H7 (cell line): ENCODE measurements at places on chromosomes 1 and 21. TPM values are rescaled to one million over a fixed set of nuclear protein-coding genes. Genes with fewer than 3 reads are reported as not detected.

DNA sequence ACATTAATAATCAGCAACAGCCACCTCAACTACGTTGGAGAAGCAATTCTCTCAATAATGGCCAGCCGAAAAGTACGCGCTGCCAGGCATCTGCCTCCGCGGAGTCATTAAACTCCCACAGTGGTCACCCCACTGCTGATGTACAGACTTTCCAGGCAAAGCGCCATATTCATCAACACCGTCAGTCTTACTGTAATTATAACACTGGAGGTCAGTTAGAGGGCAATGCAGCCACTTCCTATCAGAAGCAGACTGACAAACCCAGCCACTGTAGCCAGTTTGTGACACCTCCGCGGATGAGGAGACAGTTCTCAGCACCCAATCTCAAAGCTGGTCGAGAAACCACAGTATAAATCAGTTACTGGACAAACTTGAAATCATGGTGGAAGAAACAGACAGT, 93.9 kb downstream of the KIF1B start:
- DNase-seq: no peak

DNA sequence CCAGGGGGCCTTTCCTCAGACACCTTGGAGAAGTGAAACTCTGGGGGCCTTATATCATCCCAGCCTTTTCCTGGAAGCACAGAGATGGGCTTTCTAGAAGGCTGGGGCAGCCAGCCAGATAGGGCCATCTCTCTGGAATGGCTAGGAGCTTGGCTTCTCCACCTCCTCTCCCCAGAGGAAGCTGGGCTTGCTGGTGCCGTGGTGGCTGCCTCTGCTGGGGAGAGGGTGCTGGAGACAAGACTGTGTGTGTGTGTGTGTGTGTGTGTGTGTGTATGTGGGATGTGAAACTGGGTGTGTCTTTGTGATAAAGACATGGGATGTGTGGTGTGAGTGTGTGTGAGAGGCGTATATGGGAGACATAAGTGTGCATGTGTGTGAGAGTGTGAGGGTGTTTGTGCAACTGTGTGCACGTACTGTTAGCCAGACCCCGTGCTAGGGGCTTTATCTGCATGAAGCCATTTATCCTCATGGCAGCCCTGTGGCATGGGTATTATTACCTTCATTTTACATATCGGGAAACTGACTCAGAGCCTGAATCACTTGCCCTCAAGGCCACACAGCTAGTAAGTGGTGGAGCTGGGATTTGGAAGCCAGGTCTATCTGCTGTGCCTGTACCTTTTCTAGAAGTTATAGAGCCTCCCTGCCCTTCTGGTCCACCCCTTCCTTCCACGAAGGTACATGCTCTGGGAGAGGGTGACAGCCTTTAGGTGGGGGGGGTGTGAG, 44.2 kb downstream of the PTPRU start:
- no peak for DNase-seq

DNA sequence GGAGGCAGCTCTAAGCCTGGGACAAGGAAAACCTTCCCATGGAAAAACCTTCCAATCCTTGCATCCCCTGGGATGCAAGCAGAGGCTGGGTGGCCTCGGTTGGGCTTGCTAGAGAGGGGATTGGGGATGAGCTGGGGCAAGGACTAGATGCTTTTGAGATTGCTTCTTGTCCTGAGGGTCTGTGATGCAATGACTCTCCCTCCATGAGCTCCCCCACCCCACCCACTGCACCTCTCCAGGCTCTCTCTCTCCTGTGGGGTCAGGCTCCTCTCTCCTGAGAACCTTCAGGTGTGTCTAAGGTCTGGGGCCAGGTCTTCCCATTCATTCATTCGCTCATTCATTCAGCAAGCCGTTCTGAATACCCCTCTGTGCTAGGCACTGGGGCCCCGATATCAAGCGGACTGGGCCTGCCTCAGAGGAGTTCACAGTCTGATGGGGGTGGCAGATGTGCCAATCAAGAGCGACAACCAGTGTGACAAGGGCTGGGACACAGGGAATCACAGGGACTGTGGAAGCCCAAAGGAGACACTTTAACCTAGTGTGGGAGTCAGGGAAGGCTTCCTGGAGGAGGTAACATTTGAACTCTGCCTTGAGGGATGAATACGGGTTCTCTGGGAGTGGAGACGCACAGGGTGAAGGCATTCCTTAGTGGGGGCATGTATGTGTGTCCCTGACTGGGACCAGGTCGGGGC, 6.5 kb downstream of the LDLRAD1 start:
- DNase-seq: no peak

DNA sequence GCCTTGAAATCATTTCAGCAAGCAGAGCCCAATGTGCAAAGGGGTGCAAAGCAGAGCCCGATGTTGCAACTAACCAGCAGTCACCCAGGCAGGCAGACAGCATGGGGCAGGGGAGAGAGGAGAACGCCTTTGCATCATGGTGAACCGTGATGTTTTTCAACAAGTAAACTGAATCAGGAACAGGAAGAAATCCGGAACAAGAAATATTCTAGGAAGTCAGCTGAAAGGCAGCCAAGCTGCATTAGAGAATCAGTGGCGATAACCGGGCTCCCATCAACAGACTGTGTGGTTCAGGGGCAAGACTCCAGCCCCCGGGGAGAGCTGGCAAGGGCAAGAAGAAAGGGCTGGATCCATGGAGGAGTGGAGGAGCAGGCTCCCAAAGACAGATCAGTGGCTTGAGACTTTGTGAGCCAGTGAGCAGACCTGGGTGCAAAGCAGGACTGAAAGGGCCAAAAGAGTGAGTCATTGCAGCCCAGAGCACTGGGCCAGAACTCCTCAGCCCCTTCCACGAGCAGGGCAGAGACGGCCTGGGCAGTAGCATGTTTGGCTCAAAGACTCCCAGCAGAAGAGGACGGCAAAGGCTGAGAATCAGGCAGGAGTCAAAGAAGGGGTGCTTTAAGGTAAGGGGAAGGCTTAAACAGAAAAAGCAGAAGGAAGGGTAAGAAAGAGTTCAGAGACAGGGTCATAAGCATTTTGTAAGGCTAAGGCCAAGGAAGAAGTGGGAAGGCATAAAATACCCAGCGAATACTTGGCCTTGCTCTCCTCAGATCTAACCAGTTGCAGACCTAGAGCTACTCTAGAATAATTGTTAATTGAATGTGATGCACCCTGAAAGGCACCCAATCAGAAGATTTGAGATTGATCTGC, 155.0 kb downstream of the SETD4 start:
- DNase-seq: no peak

DNA sequence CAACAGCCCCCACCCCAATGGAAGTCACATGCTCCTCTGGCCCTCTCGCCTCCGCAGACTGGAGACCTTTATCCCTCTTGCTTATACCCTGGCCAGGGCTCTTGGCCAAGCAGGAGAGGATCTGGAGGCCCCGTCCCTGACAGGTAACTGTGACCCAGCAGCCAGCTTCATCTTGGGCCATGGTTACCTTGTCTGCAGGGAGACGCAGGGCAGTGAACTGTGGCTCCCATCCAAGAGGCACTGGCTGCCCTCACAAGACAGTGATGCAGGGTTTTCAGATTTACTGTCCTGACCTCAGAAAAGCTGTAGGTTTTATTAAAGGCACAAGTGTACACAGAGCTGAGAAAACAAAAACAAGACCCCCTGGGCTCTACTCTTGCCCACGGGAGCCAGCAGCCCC, 96.7 kb upstream of the KLHDC7A start:
- peak; percentile 30 for DNase-seq

- DNase-seq: no peak
Observed at GRCh38 chr1:104182251-104182650, 432.6 kb downstream of the AMY1C start.

NKAIN1 gene
- total RNA-seq: 73.6 and 89.9 TPM in 2 replicates

GRCh38 chr1:155912056-155912536, 947 bp upstream of the RIT1 start:
- DNase-seq: no peak

NFASC gene
- total RNA-seq: 22.4 and 23.6 TPM in 2 replicates

DNA sequence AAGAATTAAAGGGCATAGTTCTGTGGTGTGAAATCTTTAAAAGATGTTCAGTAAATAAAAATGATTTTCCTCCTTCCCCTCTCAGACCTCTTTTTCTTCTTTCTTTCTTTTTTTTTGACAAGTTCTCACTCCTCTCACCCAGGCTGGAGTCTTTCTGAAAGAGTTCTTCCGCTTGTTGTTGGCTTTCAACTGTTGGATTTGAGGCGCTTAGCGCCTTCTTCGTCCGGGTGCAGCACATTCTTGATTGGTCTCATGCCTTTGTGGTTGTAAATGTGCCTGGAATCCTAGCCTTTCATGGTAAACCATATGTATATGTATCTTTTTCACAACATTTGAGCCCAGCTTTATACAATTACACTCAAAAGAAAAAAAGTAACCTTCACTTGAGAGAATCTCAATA, 980 bp upstream of the METTL18 start:
- DNase-seq: peak; percentile 7

GRCh38 chr1:70044832-70045231, 160.5 kb downstream of the LRRC40 start:
- no peak for DNase-seq

- no peak for DNase-seq
Observed at GRCh38 chr1:80341021-80341420, 1334.5 kb upstream of the ADGRL4 start.

MRPL24 gene
- 92.1 and 105 TPM in 2 replicates for total RNA-seq

GRCh38 chr1:31705080-31705866, 1.5 kb upstream of the COL16A1 start:
- DNase-seq: peak; percentile 93

PGLYRP4 gene
- total RNA-seq: not detected in 2 replicates

ANGPTL3 gene
- total RNA-seq: 0.04 TPM in 1 of 2 replicates, not detected in the other

GRCh38 chr1:160708801-160709200, 2.8 kb downstream of the CD48 start:
- no peak for DNase-seq

CYP2J2 gene
- total RNA-seq: 0.26 and 0.52 TPM in 2 replicates

FCRL3 gene
- not detected in 2 replicates for total RNA-seq

DNA sequence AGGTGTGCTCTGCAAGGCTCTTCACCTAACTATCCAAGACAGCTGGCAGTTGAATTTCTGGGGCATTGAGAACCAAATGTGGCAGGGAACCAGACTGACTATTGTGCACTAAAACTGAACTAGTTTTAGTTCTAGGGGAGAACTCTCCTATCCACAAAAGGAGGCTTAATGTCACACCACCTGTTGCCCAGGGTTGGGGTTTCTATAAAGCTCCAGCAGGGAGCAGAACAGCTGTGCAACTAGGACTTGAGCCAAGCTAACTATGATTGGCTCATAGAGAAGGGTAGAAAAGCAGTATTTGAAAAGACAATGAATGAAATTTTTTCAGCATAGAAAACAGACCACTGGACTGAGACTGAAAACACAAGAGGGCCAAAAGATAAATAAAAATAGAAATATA, 53.3 kb upstream of the FGGY start:
- no peak for DNase-seq

KRTAP10-4 gene
- not detected in 2 replicates for total RNA-seq

DNM3 gene
- 0.73 and 2.0 TPM in 2 replicates for total RNA-seq

- no peak for DNase-seq
Observed at GRCh38 chr1:86104606-86105532, 51.7 kb downstream of the COL24A1 start.

DNA sequence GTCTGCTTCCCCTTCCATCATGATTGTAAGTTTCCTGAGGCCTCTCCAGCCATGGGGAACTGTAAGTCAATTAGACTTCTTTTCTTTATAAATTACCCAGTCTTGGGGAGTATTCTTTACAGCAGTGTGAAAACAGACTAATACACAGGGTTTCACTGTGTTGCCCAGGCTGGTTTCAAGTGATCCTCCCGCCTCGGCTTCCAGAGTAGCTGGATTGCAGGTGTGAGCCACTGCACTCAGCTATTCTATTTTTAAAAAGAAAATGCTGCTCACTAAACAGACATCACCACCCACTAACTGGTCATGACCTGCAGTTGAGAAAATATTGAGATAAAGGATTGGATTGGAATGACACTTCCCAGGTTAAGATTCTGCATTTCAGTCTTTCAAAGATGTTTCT, 20.8 kb upstream of the SLC2A7 start:
- no peak for DNase-seq

DNA sequence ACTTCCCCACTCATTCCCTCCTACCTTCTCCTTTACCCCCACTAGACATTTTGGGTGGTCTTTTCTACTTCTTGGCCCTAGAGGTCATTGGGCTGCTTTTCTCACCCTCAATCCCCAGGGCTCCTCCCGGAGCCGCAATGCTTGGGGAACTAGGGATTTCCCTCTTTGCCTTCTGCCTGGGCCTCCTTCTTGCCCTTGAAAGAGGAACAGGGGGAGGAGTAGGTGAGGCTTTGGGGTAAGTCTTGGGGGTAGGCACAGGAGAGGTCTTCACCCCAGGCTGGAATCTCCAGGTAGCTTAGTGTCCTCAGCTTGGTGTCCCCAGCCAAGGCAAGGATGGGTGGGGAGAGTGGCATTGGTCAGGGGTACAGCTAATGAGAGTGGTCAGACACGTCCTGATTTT, 56.2 kb upstream of the EPS8L3 start:
- no peak for DNase-seq

- peak; percentile 47 for DNase-seq
Observed at GRCh38 chr1:208654241-208654640, 410.1 kb upstream of the PLXNA2 start.

DNA sequence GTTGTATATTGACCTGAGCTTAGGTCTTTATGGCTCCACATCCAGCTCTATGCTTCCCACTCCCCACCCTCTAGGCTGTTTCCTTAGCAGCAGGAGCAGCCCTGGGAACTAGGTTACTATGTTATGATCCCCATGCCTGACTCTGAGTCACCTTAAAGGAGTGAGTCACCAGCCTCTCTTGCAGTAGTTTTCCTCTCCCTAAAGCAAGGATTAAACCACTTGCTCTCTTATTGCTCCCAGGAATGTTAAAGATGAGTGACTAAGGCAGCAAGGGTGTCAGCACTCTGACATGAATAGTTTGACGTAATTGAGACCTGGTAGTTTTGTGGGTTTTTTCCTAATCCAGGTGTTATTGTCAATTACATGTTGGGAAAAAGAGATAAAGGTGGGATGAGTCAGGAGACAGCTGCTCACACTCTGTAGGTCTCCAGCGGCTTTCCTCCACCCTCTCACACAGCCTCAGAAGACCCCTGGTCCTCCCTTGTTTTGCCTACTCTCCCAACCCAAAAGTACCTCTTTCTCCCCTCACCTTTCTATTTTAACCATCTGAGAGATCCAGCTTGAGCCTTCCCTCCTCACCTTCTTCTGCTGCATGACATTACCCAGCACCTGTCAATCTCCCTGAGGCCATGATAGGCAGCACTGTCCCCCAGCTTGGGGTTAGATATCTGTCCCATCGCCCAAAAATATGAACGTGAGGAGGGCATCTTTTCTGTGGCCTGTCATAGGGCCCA, 369.1 kb upstream of the VAMP3 start:
- peak; percentile 55 for DNase-seq

- DNase-seq: peak; percentile 98
Observed at GRCh38 chr1:17437580-17438317, 1.7 kb downstream of the RCC2 start.

GIPC2 gene
- 0.07 and 0.26 TPM in 2 replicates for total RNA-seq

SELENON gene
- 108 and 139 TPM in 2 replicates for total RNA-seq

GRCh38 chr1:66739401-66740157, 12.7 kb upstream of the DYNLT5 start:
- DNase-seq: no peak
